ENCODE measurements at places on chromosomes 5 and 9. TPM values are rescaled to one million over a fixed set of nuclear protein-coding genes. Genes with fewer than 3 reads are reported as not detected.
A peak's percentile ranks its signal among the peaks of the same experiment; 100 is the strongest.

The IL9 gene
- not detected for total RNA-seq

The NMUR2 gene
- 0.10 TPM for total RNA-seq

The GABRB2 gene
- total RNA-seq: 0.49 TPM

The ADAMTS6 gene
- total RNA-seq: 7.0 TPM

The CAMK4 gene
- total RNA-seq: 6.0 TPM

The PCDHA9 gene
- total RNA-seq: 0.30 TPM

The C9orf153 gene
- total RNA-seq: 0.79 TPM

The LRRC19 gene
- not detected for total RNA-seq

The IL13 gene
- total RNA-seq: 0.10 TPM

The TICAM2 gene
- 2.2 TPM for total RNA-seq

The KLF9 gene
- 10.3 TPM for total RNA-seq

The PCDHGA10 gene
- total RNA-seq: 4.9 TPM

The PKN3 gene
- 2.0 TPM for total RNA-seq

DNA sequence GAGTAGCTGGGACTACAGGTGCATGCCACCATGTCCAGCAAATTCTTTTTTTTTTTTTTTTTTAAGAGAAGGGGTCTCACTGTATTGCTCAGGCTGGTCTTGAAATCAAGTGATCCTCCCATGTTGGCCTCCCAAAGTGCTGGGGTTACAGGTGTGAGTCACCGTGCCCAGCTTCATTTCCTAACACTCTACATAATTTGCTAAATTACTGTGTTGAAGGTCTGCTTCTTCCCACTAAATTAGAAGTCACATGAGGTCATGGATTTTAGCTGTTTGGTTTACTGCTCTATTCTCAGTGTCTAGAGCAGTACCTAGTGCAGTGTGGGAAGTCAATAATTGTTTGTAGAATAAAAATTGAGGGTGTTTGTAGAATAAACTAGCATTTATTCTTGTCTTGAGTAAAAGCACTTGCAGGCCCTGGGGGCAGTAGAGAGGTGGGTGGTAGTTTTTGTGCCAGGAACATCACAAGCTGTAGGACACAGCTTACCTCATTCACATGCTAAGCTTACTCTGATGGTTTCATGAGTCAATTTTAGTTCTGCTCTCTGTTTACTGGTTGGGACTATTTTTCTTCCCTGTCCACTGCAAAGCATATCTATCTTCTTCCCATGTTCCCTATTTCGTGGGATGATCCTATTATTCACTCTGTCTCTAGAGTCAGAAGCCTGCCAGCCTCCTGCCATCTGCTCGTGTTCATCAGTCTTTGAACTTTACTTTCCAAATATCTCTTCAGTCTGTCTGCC, 7.0 kb downstream of the TEX48 start:
- DNase-seq: no peak

- DNase-seq: no peak
These were observed 813.7 kb downstream of the MAT2B start for GRCh38 chr5:164319161-164319560.

DNA sequence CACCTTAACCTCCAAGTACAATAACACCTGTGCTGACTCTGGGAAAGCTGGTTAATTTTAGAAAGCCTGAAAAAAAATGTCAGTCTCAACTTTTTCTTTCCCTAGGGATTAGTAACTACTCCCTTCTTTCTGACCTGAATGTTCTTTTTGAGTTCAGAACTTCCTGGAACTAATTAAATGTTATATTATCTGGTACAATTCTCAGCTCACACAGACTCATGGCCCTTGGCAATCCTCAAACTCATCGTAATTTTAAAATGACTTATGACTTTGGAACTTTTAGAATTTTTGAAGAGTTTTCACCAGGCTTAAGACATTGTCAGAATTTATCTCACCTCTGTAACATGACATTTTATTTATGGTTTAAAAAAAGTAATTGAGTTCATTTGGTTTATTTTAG, 315.0 kb downstream of the FER start:
- DNase-seq: no peak

DNA sequence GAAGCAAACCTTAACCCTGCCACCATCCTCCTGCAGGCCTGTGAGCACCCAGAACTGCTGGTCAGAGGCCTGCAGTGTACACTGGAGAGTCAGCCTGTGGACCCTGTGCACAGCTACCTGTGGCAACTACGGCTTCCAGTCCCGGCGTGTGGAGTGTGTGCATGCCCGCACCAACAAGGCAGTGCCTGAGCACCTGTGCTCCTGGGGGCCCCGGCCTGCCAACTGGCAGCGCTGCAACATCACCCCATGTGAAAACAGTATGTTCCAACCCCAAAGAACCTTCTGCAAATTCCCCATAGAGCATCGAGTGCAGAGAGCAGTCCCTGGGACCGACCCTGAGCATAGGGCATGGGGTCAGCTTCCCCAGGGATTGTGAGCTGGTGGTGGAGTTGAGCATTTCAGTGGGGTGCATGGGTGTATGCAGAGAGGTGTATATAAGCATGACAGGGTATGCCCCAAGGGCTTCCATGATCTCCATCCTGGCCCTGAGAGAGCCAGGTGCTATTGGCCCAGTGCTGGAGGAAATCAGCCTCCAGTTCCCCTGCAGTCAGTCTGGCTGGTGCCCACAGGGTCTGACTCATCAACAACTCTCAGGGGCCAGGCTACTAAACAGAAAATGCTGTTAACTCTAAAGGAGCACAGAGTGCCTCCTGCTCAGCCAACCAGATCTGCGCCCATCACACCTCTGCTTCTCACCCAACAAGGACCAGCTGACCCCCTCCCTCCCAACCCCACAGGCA, 126.2 kb downstream of the SAXO1 start:
- no peak for DNase-seq

GRCh38 chr5:56479126-56479525, 246.0 kb upstream of the ANKRD55 start:
- no peak for DNase-seq

- no peak for DNase-seq
These were observed 97.5 kb downstream of the ALDH1A1 start for GRCh38 chr9:72855321-72855720.

GRCh38 chr9:24912767-24913166, 367.1 kb upstream of the IZUMO3 start:
- DNase-seq: no peak

GRCh38 chr9:133667759-133668450, 31.7 kb downstream of the DBH start:
- no peak for DNase-seq

DNA sequence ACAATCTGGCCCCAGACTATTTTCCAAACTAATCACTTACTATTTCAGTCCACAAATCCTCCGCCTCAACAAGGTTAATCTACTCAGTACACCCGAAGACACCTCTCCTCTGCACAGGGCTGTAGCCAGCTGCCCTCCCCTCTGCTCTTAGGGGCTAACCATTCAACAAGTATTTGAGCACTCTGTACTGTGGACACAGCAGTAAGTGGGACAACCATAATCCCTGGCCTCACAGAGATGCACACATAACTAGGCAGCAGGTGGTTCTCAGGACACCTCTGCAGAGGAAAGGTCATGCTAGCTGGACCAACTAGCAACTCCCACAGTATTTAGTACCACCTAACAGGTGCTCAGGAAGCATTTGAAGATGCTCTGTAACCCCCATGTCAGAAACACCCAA, 5.5 kb downstream of the CAMSAP1 start:
- DNase-seq: no peak

- no peak for DNase-seq
These were observed 32.9 kb upstream of the GOLGA1 start for GRCh38 chr9:124973807-124974206.

- DNase-seq: peak; percentile 36
These were observed 249.2 kb upstream of the KLF4 start for GRCh38 chr9:107738789-107739188.

- DNase-seq: no peak
These were observed 2.6 kb downstream of the SPARC start for GRCh38 chr5:151683986-151684588.

- peak; percentile 67 for DNase-seq
These were observed 850 bp downstream of the IL6ST start for GRCh38 chr5:55993731-55994494.

DNA sequence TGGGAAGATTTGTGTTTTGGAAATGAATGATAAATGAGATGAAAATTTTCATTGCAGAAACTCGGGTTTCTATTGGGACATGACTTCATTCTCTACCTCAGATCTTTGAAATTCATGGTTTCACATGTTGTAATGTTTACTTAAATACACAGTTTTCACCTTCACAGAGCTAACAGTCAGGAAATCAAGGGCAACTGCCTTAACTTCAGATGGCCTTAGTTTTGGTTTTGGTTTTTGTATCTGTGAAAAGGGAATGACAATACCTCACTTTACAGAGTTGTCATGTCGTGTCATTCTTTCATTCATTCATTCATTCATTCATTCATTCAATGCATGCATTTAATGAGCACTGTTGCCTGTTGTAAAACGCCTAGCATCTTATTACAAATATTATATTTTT, 41.9 kb downstream of the NIM1K start:
- DNase-seq: no peak

- DNase-seq: no peak
These were observed 143.6 kb downstream of the MRPS30 start for GRCh38 chr5:44952376-44952775.

DNA sequence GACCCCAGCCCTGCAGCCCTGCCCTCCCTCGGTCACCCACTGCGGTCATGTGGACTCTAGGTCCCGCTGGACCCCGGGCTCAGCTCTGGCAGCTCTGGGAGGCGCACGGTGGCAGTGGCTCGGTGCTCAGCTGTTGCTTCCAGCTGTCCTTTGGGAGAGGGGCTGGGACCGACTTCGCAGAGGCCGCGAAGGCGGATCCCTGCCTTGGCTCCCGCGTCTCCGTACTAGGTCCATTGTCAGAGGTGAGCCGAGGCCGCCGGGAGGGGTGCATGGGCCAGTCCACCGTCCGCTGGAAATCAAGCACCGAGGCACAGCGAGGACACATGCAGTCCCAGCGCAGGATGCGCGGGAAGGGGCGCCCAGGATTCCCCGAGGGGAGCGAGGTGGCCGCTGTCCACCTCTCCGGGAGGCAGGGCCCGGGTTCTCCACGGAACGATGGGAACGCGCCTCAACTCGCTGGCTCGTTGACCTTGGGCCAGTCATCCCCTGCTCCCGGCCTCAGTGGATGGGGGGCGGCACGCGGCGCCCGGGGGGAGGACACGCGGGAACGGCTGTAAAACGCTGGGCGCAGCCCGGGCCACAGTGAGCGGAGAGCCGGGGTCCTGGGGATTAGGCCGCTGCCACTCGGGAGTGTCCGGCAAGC, 732 bp downstream of the GBGT1 start:
- DNase-seq: no peak

DNA sequence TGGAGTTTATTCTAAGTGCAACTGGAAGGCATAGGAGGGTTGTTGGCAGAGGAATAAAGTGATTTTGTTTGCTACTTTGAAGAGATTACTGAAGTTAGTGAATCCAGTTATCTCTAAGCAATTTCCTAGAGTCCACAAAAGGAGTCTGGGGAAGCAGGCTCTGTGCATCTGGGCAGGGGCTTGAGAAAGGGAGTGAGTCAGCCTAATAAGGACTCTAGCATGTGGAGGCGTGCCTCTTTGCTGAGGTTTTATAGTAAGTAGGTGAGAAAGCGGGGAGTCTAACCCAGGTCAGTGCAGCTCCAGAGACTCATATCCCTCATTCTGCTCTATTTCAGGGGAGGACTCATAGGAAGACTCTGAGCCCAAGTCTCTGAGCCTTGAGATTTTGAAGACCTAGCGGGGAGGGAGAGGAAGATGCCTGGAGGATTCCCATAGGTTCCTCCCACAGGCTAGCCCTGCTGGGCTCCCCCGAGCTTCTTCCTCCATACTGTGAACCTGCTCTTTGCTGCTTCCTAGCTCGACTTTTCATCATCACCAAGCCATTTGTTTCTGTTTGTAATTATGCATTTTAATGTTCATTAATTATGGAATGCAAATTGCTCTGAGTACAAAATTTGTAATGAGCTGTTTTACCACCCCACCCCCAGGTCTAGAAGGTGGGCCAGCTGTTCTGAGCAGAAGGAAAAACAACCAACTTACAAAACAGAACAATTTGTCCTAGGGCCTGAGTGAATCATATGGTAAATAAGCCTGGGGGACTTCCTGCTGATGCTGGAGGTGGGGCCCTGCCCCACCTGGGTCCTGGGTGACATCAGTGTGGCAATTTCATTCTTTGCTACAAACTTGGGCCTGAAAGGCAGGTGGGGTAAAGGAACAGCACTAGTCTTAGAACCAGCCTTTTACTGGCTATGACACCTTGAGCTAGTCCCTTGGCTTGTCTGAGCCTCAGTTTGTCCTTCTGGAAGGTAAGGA, 150.2 kb downstream of the TRIM32 start:
- DNase-seq: no peak

DNA sequence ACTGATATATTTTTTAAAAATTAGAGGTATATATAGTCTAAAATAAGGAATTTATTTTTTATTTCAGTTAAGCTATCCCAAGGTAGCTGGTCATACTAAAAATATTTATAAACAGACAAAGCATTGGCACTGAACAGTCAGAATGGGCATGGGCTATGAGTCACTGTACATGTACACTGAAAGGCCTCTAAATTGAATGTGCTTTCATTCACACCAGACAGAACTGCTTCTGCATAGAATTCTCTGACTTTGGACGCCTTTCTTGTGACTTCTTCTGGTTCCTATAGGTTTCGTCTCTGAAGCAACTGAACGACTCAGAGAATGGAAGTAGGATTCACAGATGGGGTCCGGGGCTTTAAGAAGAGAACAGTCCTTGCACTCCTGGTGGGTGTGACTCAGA, 394.8 kb upstream of the MEF2C start:
- DNase-seq: no peak

- DNase-seq: no peak
These were observed 112.5 kb upstream of the DMAC1 start for GRCh38 chr9:7912037-7912535.

- no peak for DNase-seq
These were observed 117.2 kb upstream of the TBCA start for GRCh38 chr5:77893225-77893860.

- no peak for DNase-seq
These were observed 89.9 kb upstream of the PTCH1 start for GRCh38 chr9:95606489-95607350.

DNA sequence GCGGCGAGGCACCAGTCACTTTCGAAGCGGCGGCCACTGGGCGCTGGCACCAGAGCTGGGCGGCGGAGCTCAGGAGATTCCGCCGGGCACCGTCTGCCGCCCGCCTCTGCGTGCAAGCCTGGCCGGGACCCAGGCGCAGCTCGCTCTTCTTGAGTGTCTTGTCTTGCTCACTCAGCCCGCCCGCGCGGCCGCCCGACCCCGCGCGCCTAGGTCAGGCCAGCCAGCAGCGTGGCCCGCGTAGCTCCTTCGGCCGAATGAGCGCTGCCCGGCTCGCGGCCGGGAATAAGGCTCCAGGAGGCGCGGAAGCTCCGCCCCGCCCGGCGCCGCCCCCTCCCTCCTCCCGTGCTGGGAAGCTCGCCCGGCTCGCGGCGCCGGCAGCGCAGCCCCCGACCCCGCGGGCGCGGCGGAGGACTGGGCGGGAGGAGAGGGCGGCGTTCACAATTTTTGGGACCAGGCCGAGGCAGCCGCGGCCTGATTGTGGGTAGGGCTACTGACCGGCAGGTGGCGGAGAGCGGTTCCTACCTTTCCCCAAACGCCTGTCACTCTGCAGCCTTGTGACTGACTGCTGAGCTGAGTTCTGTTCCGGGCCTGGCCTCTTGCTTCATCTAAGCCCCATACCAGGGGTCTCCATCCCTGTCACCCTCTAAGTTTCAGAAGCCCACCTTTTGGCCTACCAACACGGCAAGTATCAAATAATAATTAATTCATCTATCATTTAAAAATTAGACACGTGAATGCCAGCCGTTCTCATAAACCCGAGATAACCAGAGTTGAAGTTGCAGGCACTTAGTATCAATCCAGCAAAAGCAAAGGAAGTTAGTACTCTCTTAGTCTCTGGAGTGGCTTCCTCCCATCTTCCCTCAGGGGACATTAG, at the start of gene HBEGF:
TSS of gene HBEGF (minus strand) at position 256 of the 874 bp plus-strand sequence. CDS start 275 bp downstream, outside the sequence.
- DNase-seq: peak; percentile 15

- no peak for DNase-seq
These were observed 30.0 kb downstream of the RAPGEF1 start for GRCh38 chr9:131709771-131710431.

Data from skin of body (tissue), 3 donors.